ENCODE measurements at places on chromosomes 1 and 21.
A peak's percentile ranks its signal among the peaks of the same experiment; 100 is the strongest.

- no peak for DNase-seq
These were observed 41.6 kb upstream of the USP1 start for GRCh38 chr1:62395291-62395690.

- no peak for DNase-seq
These were observed 14.8 kb upstream of the PAQR6 start for GRCh38 chr1:156262461-156263287.

DNA sequence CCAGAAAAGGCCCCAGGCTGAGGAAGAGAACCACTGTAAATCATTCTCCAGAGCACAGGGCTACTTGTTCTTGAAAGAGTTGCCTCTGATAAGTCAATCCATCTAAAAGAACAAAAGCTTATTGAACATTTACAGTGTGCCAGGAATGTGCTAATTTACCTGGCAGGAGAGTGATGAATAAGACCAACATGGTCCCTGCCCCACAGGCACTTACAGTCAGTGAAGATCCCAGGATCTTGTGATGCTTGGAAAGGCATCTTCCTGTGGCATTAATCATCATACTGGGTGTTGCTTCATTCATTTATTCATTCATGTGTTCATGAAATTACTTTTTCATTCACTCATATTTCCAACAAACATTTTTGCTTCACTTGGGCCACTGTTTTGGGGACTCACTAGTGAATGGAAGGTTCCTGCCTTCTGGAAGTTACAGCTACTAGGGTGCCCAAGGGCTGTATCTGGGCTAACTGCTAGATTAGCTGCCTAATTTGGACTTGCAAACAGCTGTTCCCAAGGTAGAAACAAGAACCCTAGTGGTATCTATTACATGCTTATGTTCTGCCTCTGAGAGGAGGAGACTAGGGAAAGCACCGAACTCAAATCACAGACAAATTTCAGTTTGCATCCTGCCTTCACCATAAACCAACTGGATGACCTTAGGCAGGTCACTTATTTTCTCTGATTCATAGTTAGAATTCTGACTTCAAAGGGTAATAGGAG is 133.5 kb downstream of the CLIC6 start:
- no peak for DNase-seq

- DNase-seq, result no peak
These were observed 265.2 kb downstream of the BRINP3 start for GRCh38 chr1:190212450-190212849.

- no peak for DNase-seq
These were observed 40.6 kb downstream of the PDC start for GRCh38 chr1:186420311-186420710.

GRCh38 chr21:15006594-15007230 is 58.1 kb downstream of the NRIP1 start:
- DNase-seq, result no peak

DNA sequence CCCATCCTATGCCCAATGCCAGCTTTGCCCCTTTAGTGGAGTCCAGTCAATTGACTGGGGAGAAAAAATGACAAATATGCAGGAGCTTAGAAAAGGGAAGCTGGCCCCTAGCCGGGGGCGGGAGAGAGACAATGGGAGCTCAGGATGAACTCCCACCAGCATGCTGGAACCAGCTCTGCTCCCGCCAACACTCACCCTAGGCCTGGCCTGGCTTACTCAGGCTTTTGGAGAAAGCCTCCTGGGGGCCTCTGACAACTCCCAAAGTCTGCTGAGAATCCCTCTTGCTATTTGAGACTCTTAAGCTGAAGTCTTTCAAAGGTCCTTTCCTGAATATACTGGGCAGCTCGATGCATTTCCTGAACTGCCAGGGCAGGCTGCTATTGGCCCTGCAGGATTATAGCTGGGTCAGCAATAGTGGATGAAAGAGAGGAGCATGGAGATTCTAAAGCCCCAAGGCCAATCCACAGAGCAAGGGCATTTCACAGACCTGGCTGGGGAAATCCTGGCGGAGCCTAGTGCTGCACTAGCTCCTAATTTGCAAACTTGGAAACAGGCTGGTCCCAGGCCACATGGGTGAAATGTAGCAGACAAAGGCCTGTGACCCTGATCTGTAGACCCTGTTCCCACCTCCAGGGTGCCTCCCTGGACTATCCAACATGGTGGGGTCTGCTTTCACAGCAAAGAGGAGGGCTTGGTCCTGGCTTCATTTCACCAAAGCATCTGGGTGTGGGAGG is 35.7 kb upstream of the CLSTN1 start:
- DNase-seq, result no peak

DNA sequence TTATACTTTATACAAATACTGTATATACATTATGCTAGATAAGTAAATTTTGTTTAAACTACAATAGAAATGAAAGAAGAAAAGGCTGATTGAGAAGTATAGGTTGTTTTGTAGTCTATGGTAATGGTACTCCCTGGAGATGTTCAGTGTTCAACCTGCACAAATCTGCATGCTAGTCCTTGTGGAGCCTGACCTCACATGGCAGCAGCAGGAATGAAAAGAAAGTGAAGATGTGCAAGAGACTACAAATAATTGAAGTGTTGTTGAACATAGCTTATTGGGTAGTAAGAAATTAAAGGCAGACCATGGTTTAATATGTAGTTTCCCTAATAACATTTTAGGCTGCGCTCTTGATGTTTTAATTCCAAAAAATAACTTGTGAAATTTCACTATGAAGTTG is 201.2 kb downstream of the TGFB2 start:
- no peak for DNase-seq

DNA sequence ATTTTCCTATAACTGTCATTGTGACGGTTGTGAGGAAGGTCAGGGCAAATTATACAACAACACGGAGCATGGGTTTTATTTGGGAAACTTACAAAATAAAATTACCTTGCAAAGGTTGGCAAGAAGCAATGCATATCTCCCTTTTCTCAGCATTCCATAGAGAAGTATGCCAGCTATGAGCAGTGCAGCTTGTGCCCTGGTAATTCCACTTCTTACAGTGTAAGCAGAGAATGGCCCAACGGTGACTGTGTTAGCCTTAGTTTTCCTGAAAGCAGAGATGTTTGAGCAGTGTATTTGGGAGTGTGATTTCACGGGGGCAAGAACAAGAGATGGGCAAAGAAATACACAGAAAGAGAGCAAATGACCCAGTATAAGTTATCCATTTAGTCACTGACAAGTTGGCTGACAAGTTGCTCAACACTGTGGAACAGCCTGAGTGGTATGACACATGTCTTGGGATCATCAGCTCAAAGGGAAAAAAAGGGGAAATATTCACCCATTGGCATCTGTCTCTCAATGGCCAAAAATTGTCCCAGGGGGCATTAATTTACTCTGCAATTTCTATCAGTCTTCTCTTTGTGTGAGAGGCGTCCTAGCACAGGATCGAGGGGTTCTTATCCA is 210.9 kb upstream of the NRIP1 start:
- DNase-seq, result peak; percentile 58

DNA sequence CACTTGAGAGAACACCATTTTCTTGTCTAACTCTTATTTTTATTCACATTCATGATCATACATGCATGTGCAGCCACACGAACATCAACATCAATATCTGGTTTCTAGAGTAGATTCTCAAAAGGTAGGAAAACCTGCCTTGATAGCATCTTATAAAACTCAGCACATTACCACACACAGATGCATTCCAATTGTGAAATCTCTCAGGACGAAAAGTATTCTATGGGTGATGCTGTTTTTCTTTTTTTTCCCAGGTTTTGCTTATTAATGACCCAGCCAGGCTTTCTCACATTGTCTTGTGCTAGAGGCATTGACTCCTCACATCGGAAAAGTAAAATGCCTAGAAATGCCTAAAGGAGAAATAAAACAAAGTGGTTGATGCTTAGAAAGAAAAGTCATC is 562.8 kb downstream of the KIF26B start:
- DNase-seq, result no peak

GRCh38 chr1:161324020-161324419 is 9.8 kb downstream of the SDHC start:
- DNase-seq, result no peak

GRCh38 chr1:10530756-10531495 is 56.2 kb downstream of the PEX14 start:
- DNase-seq, result no peak

Data from NCI-H526 (cell line).